NCI-H460 (cell line): ENCODE measurements at places on chromosomes 3 and 15.

- DNase-seq, result no peak
Measured at GRCh38 chr3:12901623-12902045, 60.3 kb upstream of the RPL32 start.

- DNase-seq, result no peak
Measured at GRCh38 chr3:15289661-15290060, 42.7 kb downstream of the SH3BP5 start.

GRCh38 chr3:134607054-134608022 lies 43.5 kb downstream of the KY start:
- DNase-seq, result no peak

- no peak for DNase-seq
Measured at GRCh38 chr15:61839546-61839945, 220.7 kb downstream of the VPS13C start.

DNA sequence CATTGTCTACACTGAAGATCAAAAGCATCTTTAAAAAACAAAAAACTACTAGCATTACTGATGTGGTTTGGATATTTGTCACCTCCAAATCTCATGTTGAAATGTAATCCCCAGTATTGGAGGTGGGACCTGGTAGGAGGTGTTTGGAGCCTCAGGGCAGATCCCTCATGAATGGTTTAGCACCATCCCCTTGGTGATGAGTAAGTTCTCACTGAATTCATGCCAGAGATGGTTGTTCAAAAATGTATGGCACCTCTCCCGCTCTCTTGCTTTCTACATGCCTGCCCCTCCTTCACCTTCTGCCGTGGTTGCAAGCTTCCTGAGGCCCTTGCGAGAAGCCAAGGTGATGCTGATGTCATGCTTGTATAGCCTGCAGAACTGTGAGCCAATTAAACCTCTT lies 136.6 kb upstream of the FHIT start:
- DNase-seq, result no peak

DNA sequence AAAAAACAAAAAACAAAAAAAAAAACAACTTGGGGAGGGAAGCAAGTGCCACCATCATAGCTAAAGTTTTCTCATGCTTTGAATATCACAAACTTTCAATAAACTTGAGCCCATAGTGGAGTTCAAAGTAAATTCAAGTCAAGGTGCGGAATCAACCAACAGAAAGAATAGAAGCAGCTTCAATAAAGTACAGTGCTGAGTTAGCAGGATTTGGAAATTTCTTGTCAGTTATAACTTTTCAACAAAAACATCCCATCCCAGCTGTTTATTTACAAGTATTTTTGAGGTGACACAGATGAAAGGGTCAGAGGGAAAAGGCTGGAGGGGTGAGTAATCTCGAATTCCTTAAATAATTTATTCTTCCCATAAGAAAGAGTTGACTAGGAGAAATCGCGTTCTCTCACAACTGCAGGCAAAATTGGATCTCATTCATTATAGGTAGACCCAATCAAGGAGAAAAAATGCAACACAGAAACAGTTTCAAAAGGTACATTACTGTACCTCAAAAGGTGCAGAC lies 477.4 kb upstream of the RASGRP1 start:
- no peak for DNase-seq

GRCh38 chr3:99620976-99621375 lies 17.4 kb upstream of the COL8A1 start:
- DNase-seq, result no peak

- DNase-seq, result no peak
Measured at GRCh38 chr3:146834917-146835316, 229.8 kb upstream of the PLSCR5 start.

- no peak for DNase-seq
Measured at GRCh38 chr3:112579697-112580096, 17.9 kb downstream of the SLC35A5 start.

DNA sequence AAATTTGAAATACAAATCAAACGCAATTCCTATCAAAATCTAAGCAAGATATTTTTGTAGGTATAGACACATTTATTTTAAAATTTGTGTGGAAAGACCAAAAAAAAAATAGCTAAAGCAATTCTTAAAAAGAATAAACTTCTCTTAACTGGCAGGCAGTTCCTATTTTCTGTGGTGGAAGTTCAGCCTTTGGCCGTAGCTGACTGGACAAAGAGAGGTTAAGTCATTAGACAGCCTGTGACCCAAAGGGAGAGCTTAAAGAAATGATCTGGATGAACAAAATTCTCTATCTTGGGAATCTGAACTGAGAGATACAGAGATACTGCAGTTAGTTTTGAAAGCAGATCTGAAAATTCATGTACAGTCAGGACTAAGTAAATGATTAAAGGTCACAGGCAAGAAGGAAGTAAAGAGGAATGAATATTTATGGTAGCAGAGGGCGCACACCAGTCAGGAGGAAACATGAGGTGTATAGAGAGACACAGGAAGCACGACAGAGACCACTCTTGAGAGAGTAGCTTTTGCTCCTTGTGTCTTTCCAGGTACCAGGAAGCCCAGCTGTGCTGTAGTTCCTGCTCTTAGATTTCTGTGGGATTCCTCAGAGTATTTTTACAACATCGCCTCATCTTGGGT lies 57.5 kb downstream of the TPRG1 start:
- DNase-seq, result no peak

DNA sequence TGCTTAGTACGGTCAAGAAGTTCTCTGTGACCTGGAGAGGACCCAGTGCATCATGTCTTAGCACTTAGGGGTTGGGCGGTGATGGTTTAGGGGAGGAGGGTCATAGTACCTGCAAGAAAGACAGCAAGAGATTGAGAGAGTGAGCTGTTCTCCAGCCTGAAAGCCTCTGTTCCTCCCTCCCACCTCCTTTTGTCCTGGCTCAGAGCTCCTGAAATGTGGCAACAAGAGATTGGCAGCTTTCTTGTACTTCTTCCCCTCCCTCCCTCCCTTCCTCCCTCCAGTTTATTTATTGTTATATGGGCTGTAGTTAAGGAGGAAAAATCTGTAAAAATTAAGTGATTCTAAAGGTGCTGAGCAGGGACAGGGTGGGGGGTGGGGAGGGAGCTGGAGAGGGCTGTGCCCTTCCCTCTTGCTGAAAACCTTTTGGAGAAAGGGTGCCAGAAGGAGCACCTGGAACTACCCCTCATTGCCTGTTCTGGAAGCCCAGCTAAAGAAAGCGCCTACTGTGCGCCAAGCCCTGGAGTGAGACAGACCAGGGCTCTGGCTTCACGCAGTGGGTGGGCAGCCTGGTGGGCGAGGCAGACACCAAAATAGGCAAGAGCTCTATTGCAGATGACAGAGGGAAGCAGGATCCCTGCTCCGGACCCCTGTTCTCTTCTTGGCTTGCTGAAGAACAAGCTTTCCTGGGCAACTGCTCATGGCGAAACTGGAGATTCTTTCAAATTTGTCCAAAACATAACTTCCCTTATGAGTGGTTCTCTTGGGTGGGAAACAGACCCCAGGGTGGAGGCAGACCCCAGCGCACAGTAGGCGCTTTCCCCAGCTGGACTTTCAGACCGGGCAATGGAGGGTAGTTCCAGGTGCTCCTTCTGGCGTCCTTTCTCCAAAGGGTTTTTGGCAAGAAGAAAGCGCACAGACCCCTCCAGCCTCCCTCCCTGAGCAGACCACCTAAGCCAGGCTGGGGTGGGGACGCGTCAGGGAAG lies 35.6 kb downstream of the LINGO1 start:
- DNase-seq, result no peak

GRCh38 chr3:97935842-97936241 lies 36.4 kb downstream of the RIOX2 start:
- DNase-seq, result no peak
